ENCODE measurements at places on chromosomes 5 and 9.

- no peak for DNase-seq
These were observed 2.4 kb downstream of the GLIPR2 start for GRCh38 chr9:36138901-36139300.

DNA sequence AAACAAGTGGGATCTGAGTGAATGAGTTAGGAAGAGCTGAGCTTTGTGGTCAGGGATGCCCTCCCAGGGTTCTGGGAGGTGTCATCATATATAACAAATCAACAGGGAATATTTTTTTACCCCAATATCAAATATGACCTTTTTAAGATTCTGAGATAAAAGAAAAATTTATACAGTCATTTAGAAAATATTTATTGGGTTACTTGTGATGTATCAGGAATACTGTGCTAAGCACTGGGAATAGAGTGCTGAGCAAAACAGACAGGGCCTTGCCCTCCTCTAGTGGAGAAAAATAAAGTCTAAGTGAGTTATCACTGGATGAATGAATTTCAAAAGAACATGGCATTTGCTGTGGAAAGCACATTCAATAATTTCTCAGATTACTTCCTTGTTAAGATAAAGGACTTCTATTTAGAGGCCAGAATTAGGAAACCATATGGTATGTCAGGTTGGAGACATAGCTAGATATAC lies 102.9 kb downstream of the BOD1 start:
- DNase-seq = no peak

GRCh38 chr9:37905131-37905505 lies 1.2 kb upstream of the SLC25A51 start:
- no peak for DNase-seq

GRCh38 chr9:68705531-68706362 lies 707 bp downstream of the PIP5K1B start:
- DNase-seq = no peak

GRCh38 chr5:16418471-16418922 lies 47.1 kb downstream of the ZNF622 start:
- no peak for DNase-seq

DNA sequence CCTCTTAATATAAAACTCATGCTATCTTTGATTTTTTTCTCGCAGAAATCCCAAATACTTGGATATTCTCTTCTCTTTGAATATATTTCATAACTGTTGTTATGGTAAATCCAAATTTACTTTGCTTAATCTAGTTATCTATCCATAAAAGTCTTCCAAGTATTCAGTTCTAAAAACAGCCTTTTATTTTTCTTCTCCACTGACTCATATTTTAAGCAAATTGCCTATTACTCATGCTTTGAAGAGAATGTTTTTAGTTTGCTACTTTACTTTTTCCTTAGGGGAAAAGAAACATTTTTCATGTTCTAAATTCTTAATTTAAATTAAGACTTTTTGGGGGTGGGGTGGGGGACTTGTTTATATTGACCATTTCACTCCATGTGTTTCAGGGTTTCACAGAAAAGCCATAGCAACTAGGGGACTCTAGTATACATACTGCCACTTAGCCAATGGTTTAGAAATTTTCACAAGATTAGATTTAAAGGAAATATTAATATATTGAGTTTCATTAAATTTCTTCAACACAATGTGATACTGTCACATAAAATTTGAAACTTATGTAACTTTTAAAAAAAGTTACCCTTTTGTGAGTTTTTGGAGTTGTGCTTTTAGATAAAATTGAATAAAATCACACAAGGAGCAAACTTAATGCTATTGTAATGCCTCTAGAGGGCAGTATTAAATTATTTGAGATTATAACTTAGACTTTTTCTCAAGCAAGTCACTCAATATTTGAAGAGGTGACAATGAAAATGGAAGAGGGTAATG lies 545.8 kb upstream of the ARRDC3 start:
- DNase-seq = no peak

DNA sequence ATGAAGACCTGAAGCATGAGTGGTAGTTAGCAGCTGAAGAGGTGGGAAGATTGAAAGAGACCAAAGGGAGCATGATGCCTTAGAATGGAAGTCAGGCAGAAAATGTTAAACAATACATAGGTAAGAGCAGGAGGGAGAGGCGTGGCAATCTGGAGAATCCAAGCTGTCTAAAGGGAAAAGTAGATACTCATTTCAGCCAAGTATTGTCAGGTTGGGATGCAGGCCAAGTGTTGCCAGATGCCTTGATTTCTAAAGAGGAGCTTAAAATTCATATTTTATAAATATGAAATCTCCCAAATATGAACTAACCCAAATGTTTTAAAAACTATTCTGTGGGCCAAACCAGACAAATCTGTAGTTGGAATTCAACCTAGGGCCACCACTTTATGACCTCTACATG lies 4.2 kb downstream of the PAM start:
- DNase-seq = no peak

- no peak for DNase-seq
These were observed 175.0 kb downstream of the AUH start for GRCh38 chr9:91186632-91187108.

DNA sequence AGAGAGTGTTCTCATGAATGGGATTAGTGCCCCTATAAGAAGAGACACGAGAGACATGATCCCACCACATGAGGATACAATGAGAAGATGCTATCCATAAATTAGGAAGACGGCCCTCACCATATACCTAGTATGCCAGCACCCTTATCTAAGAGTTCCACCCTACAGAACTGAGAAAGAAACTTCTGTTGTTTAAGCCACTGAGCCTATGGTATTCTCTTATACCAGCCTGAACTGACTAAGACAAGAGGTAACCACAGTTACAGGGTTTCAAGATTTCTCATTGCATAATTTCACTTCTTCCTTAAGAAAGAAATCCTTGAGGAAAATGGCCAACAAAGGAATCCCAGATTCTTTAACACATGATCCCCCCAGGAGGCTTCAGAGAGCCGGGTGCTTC lies 412.4 kb downstream of the NTRK2 start:
- no peak for DNase-seq

GRCh38 chr5:107524111-107524510 lies 146.6 kb downstream of the EFNA5 start:
- DNase-seq = no peak

GRCh38 chr9:107587191-107587963 lies 97.8 kb upstream of the KLF4 start:
- no peak for DNase-seq

DNA sequence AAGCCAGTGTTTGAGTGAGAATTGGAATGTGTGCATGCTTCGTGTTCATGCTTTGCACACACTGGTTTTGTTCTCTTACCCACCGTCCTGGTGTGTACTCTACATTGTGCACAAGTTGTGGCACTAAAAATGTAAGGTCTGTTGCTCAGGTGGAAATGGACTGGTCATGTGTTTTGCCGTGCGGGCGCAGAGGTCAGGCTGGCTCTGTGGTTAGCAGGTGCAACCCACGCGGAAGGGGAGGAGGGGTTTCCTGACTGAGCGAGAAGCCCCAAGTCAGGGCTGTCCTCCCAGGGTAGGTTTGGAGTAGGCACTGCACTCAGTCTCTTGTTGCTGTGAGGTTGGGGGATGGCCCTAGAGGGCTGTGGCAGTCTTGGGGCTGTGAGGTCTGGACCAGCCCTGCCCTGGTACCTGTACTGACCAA lies 86.6 kb downstream of the EHMT1 start:
- no peak for DNase-seq

DNA sequence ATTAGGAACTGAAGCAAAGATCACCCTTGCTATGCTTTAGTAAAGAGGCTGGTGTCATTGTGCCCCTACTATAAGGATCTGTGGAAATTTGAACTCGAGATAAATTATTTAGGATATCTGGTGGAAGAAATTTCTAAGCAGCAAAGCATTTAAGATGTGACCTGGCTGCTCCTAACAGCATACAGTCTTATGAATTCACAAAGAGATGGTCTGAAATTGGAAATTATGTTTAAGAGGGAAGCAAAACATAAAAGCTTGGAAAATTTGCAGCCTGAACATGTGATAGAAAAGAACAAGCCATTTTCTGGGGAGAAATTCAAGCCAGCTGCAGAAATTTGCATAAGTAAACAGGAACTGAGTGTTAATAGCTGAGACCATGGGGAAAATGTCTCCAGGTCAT lies 223.7 kb downstream of the FBXO4 start:
- no peak for DNase-seq

All from stimulated activated CD4-positive, alpha-beta T cell treated with anti-CD3 and anti-CD28 coated beads, TNF-alpha, amount 100 ng/mL, for 24 hours (primary cell).